ENCODE measurements at places on chromosomes 1 and 21.

- no peak for DNase-seq
These were observed 1153.9 kb upstream of the NCAM2 start for GRCh38 chr21:19844334-19844733.

- no peak for DNase-seq
These were observed 12.6 kb downstream of the RIMKLA start for GRCh38 chr1:42392967-42393848.

GRCh38 chr1:211493133-211493871 is 1.3 kb upstream of the RD3 start:
- no peak for DNase-seq

GRCh38 chr1:234886081-234886984 is 242.3 kb downstream of the TOMM20 start:
- DNase-seq: peak; percentile 77

- no peak for DNase-seq
These were observed 487.7 kb downstream of the TTLL7 start for GRCh38 chr1:83511146-83511726.

GRCh38 chr1:231053493-231054162 is 13.6 kb upstream of the FAM89A start:
- DNase-seq: peak; percentile 84

DNA sequence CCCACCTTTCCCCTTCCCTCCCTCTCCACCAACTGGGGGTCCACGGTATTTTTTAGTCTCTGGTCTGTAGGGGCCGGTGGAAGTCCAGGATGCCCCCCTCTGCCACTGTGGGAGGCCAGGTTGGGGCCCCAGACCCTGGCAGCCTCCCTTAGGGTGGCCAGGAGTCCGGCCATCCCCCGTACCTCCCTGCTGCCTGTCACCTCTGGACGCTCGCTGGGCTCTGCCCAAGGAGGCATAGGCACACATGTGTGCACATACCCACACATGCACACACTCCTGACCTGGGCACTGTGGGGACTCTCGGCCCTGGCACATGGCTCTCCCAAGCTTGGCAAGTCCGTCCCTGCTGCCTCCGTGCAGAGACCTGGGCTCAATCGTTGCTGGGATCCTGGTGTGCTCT is 53.0 kb downstream of the DISP3 start:
- no peak for DNase-seq

GRCh38 chr1:5981009-5981380 is 11.2 kb downstream of the NPHP4 start:
- DNase-seq: no peak

DNA sequence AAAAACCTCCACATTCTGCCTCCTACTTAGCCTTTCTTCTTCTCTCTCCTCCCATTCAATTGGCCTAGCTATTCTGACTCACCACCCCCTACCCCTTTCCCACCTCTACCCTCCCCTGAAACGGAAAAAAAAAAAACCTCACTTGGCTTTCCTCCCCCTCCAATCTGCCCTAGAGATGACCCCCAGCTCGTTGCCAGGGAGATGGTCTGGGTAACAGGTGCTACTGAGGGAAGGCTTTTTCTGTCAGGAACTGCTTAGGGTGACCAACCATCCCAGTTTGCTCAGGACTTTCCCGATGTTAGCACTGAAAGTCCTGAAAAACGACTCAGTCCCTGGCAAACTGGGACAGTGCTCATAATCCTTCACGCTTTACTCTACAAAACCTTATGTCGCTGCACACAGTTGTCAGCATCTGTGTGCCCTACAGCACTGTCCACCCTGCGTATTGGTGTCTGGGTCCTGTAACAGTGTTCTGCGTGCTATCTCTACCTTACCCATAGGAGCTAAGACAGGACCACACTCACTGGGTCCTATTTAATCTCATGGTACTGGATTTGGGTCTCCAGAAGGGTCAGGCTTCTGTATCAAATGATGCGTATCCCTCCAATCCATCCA is 7.7 kb upstream of the CADM3 start:
- DNase-seq: no peak

- DNase-seq: no peak
These were observed 29.8 kb downstream of the GPA33 start for GRCh38 chr1:167060141-167061072.

DNA sequence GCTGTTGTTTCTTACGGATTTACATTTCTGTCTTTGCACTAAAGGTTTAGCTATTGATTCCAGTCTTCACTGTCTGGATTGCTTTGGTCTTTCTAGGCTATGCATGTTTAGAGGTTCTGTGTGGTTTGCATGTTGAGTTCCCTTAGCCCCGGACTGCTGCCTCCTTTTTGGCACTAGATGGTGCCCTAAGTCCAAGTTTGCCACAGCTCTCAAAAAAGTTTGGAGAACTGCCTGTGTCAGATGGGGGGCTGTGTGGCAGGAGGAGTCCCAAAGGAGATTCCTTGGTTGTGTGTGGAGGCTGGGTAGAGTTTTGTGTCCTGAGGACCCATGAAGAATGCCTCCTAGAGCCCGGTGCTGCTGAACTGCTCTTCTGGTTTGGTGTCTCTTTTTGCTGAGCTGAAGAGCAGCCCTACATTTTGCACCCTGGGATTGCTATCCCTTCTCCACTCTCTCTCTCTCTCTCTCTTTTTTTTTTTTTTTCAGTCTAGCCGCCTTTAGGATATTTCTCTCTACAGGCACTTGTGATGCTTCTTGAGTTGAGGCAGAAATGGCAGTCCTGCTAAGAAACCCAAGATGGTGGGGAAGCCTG is 74.4 kb downstream of the PTGS2 start:
- DNase-seq: peak; percentile 79

GRCh38 chr21:15354516-15354915 is 289.7 kb upstream of the NRIP1 start:
- no peak for DNase-seq

- no peak for DNase-seq
These were observed 45.0 kb upstream of the HOOK1 start for GRCh38 chr1:59769736-59770095.

GRCh38 chr1:63127376-63127775 is 195.0 kb upstream of the FOXD3 start:
- no peak for DNase-seq

- DNase-seq: peak; percentile 5
These were observed 792 bp downstream of the GOLPH3L start for GRCh38 chr1:150696162-150696561.

DNA sequence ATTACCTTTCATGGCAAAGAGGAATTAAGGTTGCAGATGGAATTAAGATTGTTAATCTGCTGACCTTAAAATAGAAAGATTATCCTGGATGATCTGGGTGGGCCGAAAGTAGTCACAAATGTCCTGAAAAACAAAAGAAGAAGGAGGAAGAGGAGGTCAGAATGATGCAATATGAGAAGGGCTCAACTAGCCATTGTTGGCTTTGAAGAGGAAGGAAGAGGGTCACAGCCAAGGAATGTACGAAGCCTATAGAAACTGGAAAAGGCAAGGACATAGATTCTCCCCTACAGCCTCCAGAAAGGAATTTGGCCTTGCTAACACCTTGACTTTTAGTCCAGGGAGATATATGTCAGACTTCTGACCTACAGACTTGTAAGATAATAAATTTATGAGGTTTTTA is 39.4 kb upstream of the FMOD start:
- no peak for DNase-seq

DNA sequence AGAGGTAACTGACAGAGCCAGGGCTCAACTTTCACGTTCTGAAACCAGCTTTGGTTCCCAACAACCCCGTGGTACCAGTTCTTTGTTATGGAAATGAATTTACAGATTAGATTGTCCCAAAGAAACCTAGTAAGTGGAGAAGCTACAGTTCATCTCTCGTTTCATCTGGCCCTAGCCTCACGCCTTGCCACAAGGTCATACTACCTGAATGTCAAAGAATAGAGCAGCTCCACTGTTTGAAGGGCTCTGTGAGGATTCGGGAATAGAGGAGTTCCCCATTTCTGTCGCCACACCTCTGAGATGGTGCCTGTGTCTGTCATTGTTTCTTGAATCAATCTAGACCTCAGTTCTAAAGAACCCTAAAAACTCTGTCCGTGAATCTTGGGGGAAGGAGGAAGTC is 15.0 kb upstream of the CDC42 start:
- DNase-seq: no peak

DNA sequence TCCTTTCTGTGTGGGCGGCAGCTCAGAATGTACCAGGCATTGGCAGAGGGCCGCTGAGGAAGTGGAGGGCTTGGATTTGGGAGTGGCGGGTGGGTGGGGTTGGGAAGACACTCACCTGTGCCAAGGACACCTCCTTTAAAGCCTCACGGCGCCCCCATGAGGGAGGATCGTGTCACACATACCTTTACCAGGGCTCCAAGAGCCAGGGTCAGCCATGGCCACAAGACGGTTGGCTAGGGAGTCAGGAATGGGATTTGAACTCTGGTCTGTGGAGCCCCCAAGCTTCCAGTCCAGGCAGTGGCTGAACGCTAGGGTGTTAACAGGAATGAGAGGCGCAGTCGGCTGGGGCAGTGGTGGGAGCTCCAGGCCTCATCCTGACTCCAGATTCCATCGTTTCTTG is 4.6 kb downstream of the NBL1 start:
- no peak for DNase-seq

GRCh38 chr1:200453553-200453905 is 43.7 kb upstream of the ZNF281 start:
- DNase-seq: no peak

GRCh38 chr1:164780863-164781262 is 221.9 kb downstream of the PBX1 start:
- DNase-seq: no peak

Data from suppressor macrophage (primary cell).